Mesothelial cell of epicardium (in vitro differentiated cells): ENCODE measurements at places on chromosomes 7 and 10. TPM values are rescaled to one million over a fixed set of nuclear protein-coding genes. Genes with fewer than 3 reads are reported as not detected.

Gene HYAL4
- not detected in 3 replicates for total RNA-seq

Gene KMT2E
- 102 to 109 TPM (median 109 TPM) in 3 replicates for total RNA-seq

Gene INPP5A
- 36.4 to 41.8 TPM (median 41.0 TPM) in 3 replicates for total RNA-seq

Gene GJC3
- 0.27 to 0.54 TPM in 2 of 3 replicates, not detected in the other for total RNA-seq

DNA sequence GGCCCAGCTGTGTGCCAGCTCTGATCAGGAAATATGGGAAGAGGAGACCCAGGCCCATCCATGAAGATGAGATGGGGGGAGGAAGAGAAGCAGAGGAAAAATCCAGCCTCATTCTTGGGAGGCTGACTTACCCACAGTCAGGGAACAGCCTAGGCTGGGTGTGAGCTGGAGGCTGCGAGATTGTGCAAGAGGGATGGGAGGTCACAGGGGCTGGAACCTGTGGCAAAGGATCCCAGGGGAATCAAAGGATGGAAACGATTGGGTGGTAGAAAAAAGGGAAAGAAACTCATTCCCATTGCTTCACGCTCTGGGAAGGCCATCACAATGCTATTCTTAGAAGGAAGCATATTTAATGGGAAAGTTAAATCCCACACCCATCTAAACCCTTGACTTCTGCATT, 26.7 kb upstream of the CRHR2 start:
- no peak overlapping the region for H3K4me3 ChIP-seq
- no peaks in the 10 kb centered on the region for H3K27me3 ChIP-seq
- no peaks in the 10 kb centered on the region for H3K4me1 ChIP-seq
- H3K36me3 ChIP-seq: no peaks in the 10 kb centered on the region

DNA sequence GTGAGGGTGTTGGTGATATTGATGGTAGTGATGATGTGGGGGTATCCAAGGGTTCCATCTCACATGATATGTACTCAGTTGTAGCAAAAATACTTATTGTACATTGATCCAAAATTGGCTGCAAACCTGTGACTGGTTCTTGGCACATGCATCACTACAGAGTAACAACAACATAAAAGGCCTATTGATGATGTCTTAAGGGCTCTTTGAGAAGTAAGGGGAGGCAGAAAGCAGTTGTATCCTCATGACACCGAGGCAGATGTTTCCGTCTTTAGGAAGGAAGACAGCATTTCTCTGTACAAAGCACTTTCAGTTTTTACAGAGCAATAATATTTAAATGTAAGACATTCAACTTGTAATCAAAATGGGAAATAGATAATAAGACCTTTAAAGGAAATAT, 34.5 kb downstream of the NRG3 start:
- no peak overlapping the region for H3K4me3 ChIP-seq
- H3K4me1 ChIP-seq: no peaks in the 10 kb centered on the region
- H3K36me3 ChIP-seq: no peaks in the 10 kb centered on the region
- peaks cover 13% of the 10 kb centered on the region for H3K27me3 ChIP-seq

GRCh38 chr10:60916025-60916424, 28.0 kb downstream of the RHOBTB1 start:
- no peak for DNase-seq
- peaks cover 16% of the 10 kb centered on the region for H3K4me1 ChIP-seq
- no peaks in the 10 kb centered on the region for H3K27me3 ChIP-seq
- peaks cover 42% of the 10 kb centered on the region for H3K36me3 ChIP-seq
- H3K4me3 ChIP-seq: no peak overlapping the region

DNA sequence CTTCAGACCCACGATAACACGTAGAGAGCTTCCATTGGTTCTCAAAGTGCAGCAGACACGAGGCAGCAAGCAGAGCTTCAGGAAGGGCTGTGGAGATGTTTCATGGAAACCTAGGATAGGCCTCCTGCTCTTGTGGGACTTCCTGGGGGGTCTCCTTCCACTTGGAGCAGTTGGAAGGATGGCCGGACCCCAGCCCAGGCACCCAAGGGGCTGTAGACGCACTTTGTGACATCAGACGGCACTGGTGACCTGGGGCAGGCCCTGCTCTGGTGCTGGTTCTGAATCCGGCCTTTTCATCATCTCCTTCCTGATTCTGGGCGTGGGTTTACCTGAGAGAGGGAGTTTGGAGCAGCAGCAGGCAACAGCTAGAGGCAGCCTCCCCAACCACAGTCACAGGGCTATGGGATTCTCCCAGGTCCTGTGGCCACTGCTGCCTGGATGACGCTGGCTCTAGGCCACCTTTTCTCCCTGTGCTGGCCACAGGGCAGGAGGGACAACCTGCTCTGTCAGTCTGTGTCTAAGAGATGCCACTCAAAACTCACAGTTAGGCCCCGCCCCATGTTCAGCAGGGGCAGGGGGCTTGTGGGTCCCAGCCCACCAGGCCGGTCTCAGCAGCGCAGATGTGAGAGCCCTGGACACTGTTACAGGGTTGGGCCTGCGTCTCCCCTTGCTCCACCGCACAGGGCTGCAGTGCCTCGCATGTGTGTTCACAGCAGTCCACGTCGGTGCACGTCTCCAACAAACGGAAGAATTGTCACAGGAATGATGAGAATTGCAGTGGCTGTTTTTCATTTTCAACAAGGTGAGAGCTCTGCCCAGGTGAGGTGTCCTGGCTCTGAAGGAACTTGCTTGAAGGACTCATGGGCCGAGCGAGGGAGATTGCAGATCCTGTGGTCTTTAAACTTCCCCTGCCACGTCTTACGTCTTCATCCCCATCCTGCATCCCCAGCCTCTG, 569.3 kb downstream of the TCERG1L start:
- H3K4me1 ChIP-seq: no peaks in the 10 kb centered on the region
- H3K27me3 ChIP-seq: peaks cover 22% of the 10 kb centered on the region
- no peak overlapping the region for H3K27ac ChIP-seq
- H3K36me3 ChIP-seq: no peaks in the 10 kb centered on the region
- DNase-seq: no peak

DNA sequence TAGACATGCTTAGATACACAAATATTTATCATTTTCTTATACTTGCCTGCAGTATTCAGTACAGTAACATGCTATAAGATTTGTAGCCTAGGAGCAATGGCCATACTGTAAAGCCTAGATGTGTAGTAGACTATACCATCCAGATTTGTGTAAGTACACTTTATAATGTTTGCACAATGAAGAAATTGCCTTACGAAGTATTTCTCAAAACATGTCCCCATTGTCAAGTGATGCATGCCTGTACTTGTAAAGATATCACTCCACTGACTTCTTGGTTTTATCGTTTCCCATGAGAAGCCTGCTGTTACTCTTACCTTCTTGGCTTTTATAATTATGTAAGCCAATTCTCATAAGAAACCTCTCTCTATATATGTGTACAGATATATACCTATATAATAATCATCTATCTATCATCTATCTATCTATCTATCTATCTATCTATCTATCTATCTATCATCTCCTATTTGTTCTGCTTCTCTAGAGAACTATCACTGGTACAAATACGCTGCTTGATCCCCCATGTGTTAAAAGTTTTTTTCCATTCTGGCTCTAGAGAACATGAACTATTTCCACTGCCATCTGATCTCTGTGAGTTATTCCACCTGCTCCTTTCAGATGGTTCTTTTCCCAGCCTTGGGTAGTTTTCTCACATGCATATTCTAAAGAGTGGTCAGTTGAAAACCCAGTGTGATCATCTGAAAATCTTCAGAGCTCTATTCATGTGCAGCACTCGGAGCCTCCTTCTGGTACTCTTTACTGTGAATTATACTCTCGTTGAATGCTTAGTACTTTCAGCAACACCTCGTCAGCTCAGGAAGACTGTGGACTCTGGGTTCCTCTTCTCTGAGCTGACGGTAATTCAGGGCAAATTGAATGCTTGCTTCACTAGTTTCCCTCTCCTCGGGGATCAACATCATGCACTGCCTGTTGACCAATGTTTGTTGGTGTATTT, 14.5 kb upstream of the VCL start:
- peaks cover 5% of the 10 kb centered on the region for H3K4me1 ChIP-seq
- no peak for DNase-seq
- H3K4me3 ChIP-seq: no peak overlapping the region
- no peaks in the 10 kb centered on the region for H3K27me3 ChIP-seq
- no peak overlapping the region for H3K27ac ChIP-seq
- H3K36me3 ChIP-seq: no peaks in the 10 kb centered on the region

GRCh38 chr7:13984831-13985685, 4.4 kb downstream of the ETV1 start:
- DNase-seq: no peak
- H3K36me3 ChIP-seq: no peaks in the 10 kb centered on the region
- no peak overlapping the region for H3K27ac ChIP-seq

- H3K4me3 ChIP-seq: no peak overlapping the region
- no peaks in the 10 kb centered on the region for H3K36me3 ChIP-seq
- H3K4me1 ChIP-seq: no peaks in the 10 kb centered on the region
- no peaks in the 10 kb centered on the region for H3K27me3 ChIP-seq
- DNase-seq: no peak
- no peak overlapping the region for H3K27ac ChIP-seq
Measured at GRCh38 chr7:7129381-7129780, 53.0 kb upstream of the C1GALT1 start.
